ENCODE measurements at places on chromosomes 6 and 20.

- peak; percentile 44 for DNase-seq
These were observed 530 bp upstream of the NEDD9 start for GRCh38 chr6:11232770-11233626.

DNA sequence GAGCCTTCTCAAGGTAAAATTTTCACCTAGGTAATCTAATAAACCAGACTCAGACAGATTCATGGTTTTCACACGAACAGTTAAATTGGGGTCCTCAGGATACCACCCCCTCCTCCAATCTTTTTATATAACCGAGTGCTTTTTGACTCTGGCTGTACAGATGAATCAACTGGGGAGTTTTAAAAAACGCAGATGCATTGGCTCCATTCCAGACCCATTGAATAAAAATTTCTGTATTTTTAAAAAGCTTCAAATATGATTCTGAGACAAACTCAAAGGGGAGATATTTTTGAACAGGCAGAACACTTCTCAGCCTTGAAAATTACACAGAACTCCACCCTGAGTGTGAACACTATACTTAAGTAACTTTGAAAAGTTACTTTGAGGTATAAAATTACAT, 7.2 kb downstream of the UTRN start:
- peak; percentile 24 for DNase-seq

DNA sequence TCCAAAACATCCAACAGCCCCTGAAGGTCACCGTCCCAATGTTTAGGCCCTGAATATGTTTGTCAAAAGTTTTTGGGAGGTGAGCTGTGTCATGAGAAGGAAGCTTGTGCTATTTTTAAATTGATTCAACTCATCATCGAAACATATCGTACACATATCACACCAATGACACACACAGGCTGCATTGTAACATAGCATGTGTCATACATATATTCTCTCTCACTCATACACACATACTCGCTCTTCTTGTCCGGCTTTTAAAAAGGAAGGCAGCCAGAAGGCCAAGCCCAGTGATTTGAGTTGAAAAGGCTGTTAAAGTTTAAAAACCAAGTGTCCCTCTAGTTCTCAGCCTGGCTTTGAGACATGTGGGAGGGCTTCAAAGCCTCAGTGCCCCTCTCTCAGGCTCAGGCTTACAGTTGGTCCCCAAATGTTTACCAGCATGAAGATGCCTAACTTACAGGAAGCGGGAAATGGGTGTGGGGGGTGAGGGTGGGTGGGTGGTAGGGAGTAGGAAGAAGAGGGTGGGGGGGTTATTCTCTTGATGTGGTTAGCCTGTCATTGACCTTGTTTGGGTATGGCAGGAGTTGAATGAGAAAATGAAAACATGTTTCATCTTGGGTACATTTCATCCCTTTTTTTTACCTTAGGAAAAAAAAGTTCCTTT, 3.3 kb upstream of the PRDM1 start:
- peak; percentile 92 for DNase-seq

DNA sequence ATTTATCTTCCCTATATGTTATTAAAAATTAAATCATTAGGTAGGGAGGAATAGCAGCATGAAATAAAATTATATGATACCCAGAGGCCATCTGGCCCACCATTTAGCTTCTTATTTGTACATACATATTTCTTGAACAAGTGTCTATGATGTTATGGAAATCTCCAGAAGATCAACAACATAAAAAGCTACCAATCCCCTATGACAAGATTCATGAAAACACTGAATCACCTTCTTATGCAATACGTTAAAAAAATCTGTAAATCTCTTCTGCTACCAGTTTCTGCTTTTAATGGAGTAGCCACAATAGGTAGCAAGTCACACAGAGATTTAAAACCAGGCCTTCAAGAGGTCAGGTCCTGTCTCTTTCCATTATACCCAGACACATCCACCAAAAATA, 125.8 kb upstream of the ENPP5 start:
- peak; percentile 49 for DNase-seq

DNA sequence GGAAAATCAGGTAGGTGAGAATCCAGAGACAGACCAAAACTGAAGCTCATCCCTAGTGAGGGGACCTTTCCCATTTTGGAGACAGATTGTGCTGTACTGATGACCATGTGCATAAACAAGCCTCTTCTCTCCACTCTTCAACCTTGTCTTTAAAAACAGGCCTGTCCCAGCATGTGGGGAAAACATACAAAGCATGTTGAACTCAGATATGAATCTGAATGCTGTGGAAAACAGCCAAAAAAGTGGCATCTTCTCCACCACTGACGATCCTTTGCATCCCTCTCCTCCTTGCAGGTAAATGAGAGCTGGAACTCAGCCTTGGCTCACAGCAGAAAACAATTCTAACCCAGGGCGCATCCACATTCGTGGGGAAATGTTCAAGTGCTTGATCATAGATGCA, 123.7 kb upstream of the FOXQ1 start:
- no peak for DNase-seq
